ENCODE measurements at places on chromosomes 16 and 17.

GRCh38 chr17:30377574-30378240 lies 1.0 kb upstream of the CPD start:
- DNase-seq = no peak

GRCh38 chr17:6691546-6691945 lies 21.6 kb downstream of the SLC13A5 start:
- no peak for DNase-seq

- DNase-seq = no peak
Measured at GRCh38 chr17:41417127-41417526, 7.3 kb downstream of the KRT37 start.

DNA sequence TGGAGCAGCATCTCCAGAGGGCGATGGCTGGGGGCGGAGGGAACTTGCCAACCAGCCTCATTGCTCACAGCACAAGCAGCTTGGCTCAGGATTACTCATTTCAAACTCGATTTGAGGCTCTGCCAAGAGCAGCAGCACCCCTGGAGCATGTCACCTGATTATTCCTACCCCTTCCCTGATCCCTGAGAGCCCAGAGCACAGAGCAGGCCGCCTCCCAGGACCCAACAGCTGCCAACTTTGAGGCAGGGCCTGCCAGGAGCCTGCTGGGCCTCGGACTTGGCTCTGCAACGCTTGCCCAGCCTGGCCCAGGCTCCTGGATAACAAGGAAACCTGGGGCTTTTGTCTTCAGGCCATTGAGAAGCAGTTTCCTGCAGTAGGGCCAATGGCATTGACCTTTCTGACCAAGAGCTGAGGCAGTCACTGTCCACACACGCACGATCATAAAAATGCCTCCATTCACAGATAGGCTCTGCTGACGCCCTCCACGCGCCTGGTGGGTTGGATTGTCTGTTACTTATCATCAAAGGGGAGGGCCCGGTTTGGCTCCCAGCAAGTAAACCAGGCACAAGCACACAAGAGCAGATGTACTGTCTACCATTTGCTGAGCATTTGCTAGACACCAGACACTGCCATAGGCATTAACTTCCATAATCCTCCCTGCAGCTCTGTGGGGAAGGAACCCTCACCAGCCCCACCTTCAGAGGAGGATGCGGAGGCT lies 406.6 kb upstream of the EEF2KMT start:
- no peak for DNase-seq

GRCh38 chr17:1003972-1004768 lies 7.2 kb downstream of the TIMM22 start:
- DNase-seq = no peak

DNA sequence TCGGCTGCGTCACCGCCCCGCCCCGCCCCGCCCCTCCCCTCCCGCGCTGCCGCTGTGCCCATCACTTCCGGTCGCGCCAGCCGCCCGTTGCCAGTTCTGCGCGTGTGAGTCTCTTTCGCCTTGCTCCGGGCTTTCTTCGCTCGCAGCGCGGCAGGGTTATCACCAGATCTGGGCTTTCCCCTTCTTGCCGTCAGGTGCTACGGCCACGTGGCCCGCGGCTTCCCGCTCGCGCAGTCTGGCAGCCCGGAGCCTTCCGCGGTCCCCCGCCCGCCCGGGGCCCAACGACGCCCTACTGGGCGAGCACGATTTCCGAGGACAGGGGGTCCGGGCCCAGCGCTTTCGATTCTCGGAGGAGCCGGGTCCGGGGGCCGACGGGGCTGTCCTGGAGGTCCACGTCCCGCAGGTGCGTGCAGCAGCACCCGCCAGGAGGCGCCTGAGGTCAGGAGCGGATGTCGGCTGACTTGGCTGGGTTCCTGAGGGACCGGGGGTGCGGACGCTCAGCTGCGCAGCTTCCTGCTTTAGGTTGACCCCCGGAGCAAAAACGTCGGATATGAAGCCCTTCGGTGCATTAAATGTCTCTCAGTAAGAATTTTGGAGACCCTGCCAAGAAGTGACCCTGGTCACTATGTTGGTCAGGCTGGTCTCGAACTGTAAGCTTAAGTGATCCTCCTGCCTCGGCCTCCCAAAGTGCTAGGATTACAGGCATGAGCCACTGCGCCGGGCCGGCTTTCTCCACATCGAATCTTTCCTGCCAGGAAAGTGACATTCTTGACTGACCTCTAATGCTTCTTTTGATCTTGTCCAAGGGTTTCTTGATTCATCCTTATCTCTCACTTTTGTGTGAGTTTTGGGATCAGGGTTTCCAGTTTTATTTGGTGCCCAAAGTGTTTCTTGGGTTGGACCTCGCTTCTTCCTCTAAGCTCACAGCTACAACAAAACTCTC lies at the start of gene METTL23:
Gene METTL23, plus strand, starts transcription at position 64 of the 943 bp plus-strand sequence. CDS start 2,872 bp downstream, outside the sequence.
- DNase-seq = peak; percentile 95

GRCh38 chr17:66423056-66423955 lies 120.9 kb downstream of the PRKCA start:
- no peak for DNase-seq

GRCh38 chr16:278863-279366 lies 1.5 kb upstream of the ARHGDIG start:
- DNase-seq = no peak

- DNase-seq = no peak
Measured at GRCh38 chr16:23996258-23996955, 160.6 kb downstream of the PRKCB start.

DNA sequence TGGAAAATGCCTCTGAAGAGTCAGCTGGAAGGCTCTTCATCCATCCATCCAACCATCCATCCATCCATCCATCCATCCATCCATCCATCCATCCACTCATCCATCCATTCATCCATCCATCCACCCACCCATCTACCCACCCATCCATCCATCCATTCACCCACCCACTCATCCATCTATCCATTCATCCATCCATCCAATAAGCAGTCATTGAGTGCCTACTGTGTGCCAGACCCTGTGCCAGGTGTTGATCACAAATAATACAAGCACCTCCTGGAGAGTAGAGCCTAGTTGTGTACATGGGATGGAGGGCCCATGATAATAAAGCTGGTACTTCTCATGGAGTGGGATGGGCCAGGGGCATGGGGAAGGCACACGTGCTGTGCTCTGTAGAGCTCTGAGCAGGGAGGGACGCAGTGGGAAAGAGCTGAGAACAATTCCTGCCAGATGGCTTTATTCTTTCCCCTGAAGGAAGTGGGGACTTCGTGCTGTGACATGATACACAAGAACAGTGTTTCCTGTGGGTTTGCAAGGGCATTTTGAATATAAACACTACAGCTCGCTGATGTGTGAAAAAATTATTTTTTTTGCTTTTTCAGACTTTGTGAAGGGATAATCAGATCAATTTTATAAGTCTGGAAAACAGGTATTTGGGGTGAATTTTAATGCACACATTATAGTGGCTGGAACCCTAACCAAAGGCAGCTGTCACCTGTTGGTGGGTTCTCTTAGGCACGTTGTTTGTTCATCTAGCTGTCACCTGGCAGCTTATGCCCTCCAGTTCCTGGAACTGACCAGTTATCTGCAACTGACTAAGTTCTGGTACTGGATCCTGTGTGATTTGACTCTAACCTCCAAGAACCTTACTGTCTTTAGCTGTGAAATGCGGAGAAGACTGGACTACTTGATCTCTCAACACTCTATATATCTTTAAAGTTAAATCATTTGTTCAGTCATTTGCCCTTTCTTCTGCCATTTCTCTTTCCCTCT lies 61.3 kb downstream of the PRKCB start:
- DNase-seq = peak; percentile 48

- DNase-seq = no peak
Measured at GRCh38 chr17:63309021-63309420, 137.1 kb downstream of the CYB561 start.

- DNase-seq = peak; percentile 90
Measured at GRCh38 chr17:50297407-50297865, 23.2 kb downstream of the TMEM92 start.

- no peak for DNase-seq
Measured at GRCh38 chr17:35519439-35519838, 18.0 kb downstream of the SLFN12L start.

DNA sequence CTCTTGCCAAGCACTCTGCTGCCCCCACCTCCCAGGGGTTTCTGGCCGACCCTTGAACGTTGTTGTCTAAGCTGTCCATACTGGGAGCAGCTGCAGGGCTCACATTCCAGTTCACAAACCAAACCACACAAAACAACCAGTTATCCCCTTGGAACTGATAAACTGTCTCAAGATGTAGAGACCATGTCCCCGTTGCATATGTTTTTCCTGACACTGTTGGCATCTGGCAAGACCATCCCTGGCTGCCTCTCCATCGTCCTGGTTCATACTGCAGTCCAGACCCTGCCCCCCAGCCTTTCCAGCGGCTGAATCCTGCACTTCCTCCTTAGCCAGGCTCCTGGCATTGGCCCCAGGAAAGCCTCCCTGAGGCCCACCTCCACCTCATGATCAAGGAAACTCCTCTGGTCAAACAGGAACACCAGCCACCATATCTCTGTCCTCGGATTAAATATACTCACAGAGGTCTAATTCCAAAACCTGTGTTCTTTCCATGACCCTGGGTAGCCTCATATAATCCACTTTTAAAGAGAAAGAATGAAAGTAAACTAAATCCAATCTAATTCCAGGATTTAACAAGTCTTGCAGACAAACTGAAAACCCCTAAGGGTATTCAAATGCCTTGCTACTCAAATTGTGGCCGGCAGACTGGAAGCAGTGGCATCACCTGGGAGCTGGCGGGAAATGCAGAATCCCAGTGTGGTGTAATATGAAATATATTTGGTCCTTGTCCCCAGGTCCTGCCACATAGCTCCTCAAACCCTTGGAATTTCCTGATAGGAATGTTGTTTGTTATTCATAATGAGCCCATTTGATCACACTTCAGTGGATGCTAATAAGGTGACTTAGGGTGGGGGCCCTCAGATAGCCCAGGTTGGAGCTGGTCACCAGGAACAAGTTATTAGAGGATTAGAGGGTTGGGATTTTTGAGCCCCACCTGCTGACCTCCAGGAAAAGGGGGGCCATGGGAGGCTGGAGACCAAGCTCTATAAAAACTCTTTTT lies 14.2 kb downstream of the GAS7 start:
- DNase-seq = no peak

- no peak for DNase-seq
Measured at GRCh38 chr17:32285306-32285705, 19.7 kb downstream of the RHBDL3 start.
